ENCODE measurements at places on chromosomes 13 and 19. TPM values are rescaled to one million over a fixed set of nuclear protein-coding genes. Genes with fewer than 3 reads are reported as not detected.

- DNase-seq: no peak
Measured at GRCh38 chr19:5587661-5588060, 19.9 kb upstream of the TINCR start.

- DNase-seq: peak; percentile 42
Measured at GRCh38 chr13:34207334-34207733, 389.4 kb downstream of the RFC3 start.

DNA sequence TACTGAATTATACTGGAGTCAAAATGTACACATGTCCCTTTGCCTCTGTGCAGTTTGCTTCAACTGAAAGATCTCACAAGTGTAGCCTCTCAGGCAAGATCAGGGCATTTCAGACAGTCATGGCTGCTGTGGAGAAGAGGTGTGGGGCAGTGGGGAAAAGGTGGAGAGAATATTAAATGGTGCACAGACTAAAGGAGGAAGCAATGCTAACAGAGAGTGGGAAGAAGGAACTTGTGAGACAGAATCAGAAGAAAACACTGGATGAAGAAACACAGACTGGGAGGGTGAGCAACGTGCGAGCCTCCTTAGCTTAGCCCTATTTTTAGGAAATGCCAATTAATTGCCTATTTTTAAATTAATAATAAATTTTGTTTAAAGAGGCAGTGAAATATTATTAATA, 49.6 kb upstream of the RAP2A start:
- DNase-seq: no peak

GRCh38 chr19:12757544-12758274, 6.1 kb downstream of the BEST2 start:
- DNase-seq: peak; percentile 70

GRCh38 chr19:873084-873483, 13.6 kb downstream of the CFD start:
- peak; percentile 41 for DNase-seq

GRCh38 chr19:29325241-29325975, 112.5 kb upstream of the UQCRFS1 start:
- no peak for DNase-seq

GRCh38 chr13:98039964-98040363, 86.5 kb downstream of the IPO5 start:
- DNase-seq: no peak

GRCh38 chr19:8325454-8325853, 4.2 kb downstream of the RPS28 start:
- no peak for DNase-seq

DNA sequence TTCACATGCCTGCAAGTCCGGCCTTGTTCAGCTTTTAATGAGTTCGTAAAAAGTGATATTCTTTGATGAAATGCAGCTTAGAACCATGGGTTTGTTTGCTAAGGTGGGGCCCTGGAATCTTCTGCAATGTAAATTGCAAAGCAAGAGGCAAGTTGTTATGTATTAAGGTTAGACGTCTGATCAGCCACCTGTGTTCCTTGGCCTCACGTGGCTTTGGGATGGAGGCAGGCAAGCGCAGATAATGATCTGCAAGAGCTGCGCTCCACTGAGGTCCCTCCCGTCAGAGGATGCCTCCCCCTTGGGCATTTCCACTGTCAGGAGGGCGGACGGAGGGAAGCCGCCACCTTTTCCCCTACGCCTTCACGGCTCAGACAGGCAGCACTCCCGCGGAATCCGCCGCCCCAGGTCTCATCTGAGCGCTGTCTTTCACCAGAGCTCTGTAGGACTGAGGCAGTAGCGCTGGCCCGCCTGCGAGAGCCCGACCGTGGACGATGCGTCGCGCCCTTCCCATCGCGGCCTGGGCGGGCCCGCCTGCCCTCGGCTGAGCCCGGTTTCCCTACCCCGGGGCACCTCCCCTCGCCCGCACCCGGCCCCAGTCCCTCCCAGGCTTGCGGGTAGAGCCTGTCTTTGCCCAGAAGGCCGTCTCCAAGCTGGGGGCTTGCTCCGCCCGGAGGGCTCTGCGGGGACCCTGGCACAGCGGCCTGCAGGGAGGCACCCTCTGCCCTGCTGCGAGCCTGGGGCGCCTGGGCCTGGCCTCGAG, 110.9 kb downstream of the CRYL1 start:
- DNase-seq: no peak

- DNase-seq: peak; percentile 34
Measured at GRCh38 chr13:97976610-97977521, 23.4 kb downstream of the IPO5 start.

ZNF578 gene
- 2.5 TPM for total RNA-seq

LGI4 gene
- 4.6 TPM for total RNA-seq

ENOX1 gene
- 1.5 TPM for total RNA-seq

ZNF382 gene
- total RNA-seq: 16.9 TPM
